ENCODE measurements at places on chromosomes 4 and X.
A peak's percentile ranks its signal among the peaks of the same experiment; 100 is the strongest.

- H3K4me3 ChIP-seq, result no peak overlapping the region
- no peaks in the 10 kb centered on the region for H3K4me1 ChIP-seq
- H3K27me3 ChIP-seq, result peaks cover 17% of the 10 kb centered on the region
Measured at GRCh38 chr4:159045321-159045720, 57.6 kb upstream of the RAPGEF2 start.

GRCh38 chr4:138003248-138003647 is 238.9 kb downstream of the SLC7A11 start:
- H3K27me3 ChIP-seq, result no peaks in the 10 kb centered on the region

GRCh38 chr4:113576947-113577678 is 184.4 kb downstream of the CAMK2D start:
- H3K4me3 ChIP-seq, result no peak overlapping the region
- DNase-seq, result no peak
- peaks cover 18% of the 10 kb centered on the region for H3K4me1 ChIP-seq
- H3K27me3 ChIP-seq, result no peaks in the 10 kb centered on the region
- H3K36me3 ChIP-seq, result peaks cover 16% of the 10 kb centered on the region

GRCh38 chr4:127656047-127656680 is 23.4 kb downstream of the INTU start:
- no peak overlapping the region for H3K27ac ChIP-seq
- no peak overlapping the region for H3K4me3 ChIP-seq
- no peak for DNase-seq

- H3K4me3 ChIP-seq, result no peak overlapping the region
- peaks cover 5% of the 10 kb centered on the region for H3K36me3 ChIP-seq
- no peaks in the 10 kb centered on the region for H3K4me1 ChIP-seq
- DNase-seq, result no peak
Measured at GRCh38 chr4:8331575-8331955, 62.0 kb downstream of the HTRA3 start.

- DNase-seq, result peak; percentile 24
- H3K4me1 ChIP-seq, result peaks cover 13% of the 10 kb centered on the region
- peak overlapping the region; percentile 78 for H3K27ac ChIP-seq
- peak overlapping the region; percentile 90 for H3K4me3 ChIP-seq
Measured at GRCh38 chrX:16711893-16712547, 449 bp downstream of the CTPS2 start.

GRCh38 chr4:178242655-178243054 is 800.4 kb upstream of the AGA start:
- H3K36me3 ChIP-seq, result no peaks in the 10 kb centered on the region
- no peaks in the 10 kb centered on the region for H3K27me3 ChIP-seq
- H3K4me1 ChIP-seq, result no peaks in the 10 kb centered on the region
- no peak overlapping the region for H3K4me3 ChIP-seq

DNA sequence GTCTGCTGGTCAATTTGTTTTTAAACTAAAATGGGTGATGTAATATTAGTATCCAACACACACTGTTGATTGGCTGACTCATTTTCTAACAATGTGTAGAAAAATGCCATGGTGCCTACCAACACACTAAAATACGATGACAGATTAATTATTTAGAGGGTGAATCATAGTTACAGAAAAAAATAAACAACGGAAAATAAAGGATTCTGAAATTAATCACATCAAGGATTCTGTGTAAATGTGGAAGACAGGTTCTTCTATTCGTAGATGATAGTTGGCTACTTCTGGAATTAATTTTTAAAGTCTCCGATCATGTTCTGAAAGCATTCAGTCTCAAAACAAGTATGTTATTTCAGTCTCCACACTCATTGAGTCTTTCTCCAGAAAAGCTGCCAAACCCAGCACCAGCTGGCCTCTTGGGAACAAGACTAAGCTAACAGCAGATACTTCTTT is 8.2 kb upstream of the IQCM start:
- no peak for DNase-seq
- H3K36me3 ChIP-seq, result no peaks in the 10 kb centered on the region
- no peak overlapping the region for H3K27ac ChIP-seq
- no peak overlapping the region for H3K4me3 ChIP-seq

DNA sequence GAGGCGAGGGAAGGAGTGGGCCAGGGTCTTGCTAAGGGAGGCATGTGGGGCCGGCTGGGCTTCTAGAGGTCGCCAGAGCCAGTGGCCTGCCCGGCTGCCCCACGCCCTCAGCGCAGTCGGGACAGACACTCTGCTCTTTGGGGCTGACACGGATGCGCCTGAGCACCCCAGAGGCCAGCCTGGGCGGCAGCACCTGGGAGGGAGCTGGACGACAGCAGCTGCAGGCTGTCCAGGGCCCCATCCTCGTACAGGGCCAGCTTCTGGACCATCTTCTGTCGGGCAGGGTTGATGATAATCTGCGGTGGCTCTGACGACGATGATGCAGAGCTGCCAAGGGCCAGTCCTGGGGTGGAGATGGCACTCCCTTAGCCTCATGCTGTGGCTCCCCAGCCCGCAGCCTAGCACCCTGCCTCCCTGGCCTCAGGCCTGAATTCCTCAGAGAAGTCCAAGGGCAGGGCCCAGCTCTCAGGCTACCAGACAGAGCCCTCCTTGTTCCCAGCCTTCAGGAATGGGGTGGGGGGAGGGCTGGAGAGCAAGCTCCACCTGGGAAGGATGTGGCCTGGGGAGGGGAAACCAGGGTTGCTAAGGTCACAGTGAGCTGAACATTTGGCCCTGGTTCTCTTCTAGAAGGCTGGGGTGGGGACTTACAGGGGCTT is 7.2 kb downstream of the IRAK1 start:
- DNase-seq, result no peak
- H3K27me3 ChIP-seq, result no peaks in the 10 kb centered on the region
- H3K4me3 ChIP-seq, result no peak overlapping the region
- H3K4me1 ChIP-seq, result peaks cover 14% of the 10 kb centered on the region
- H3K27ac ChIP-seq, result no peak overlapping the region
- peaks cover 3% of the 10 kb centered on the region for H3K36me3 ChIP-seq

- no peak for DNase-seq
- H3K27me3 ChIP-seq, result peaks cover 6% of the 10 kb centered on the region
- H3K27ac ChIP-seq, result no peak overlapping the region
- H3K4me1 ChIP-seq, result peaks cover 4% of the 10 kb centered on the region
Measured at GRCh38 chr4:153260553-153261300, 56.5 kb downstream of the TRIM2 start.

DNA sequence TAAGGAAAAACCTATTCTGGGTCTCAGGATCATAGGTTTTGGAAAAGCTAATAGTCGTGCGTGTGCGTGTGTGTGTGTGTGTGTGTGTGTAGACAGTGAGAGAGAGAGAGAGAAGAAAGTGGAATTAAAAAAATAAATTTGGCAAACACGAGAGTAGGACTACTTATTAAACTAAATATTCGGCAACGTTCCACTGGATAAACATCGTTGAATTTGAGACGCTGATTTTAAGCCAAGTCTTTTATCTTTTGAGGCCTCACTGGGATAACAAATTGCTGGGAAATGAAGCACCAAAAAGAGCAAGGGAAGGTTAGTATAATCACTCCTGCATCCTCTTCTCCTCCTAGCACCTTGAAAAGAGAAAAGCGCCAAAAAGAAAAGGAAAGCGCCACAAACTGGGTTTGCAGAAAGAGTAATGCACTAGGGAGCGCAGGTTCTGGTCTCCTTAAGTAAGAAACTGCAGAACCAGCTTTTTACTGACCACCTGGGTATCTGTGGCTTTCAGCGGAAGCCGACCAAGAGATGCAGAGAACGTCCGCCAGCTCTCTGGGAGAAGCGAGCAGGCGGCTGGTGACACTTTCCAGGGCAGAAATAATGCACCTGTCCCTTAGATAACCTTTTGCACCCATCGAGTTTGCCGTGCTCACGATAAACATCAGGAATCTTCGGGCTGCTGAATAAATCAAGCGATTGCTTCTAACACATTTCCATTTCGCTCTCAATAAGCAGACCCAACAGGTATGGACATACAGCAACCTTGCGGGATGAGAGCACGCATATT is 3.4 kb downstream of the ATOH1 start:
- no peak overlapping the region for H3K27ac ChIP-seq
- peaks cover 28% of the 10 kb centered on the region for H3K27me3 ChIP-seq
- no peak overlapping the region for H3K4me3 ChIP-seq
- H3K4me1 ChIP-seq, result peaks cover 7% of the 10 kb centered on the region

GRCh38 chr4:953574-953915 is 19.8 kb downstream of the DGKQ start:
- no peak overlapping the region for H3K4me3 ChIP-seq
- no peak for DNase-seq
- H3K36me3 ChIP-seq, result peaks cover 26% of the 10 kb centered on the region
- no peak overlapping the region for H3K27ac ChIP-seq

- no peak for DNase-seq
- no peaks in the 10 kb centered on the region for H3K4me1 ChIP-seq
- no peak overlapping the region for H3K27ac ChIP-seq
- H3K27me3 ChIP-seq, result no peaks in the 10 kb centered on the region
Measured at GRCh38 chr4:24395937-24396336, 188.4 kb downstream of the DHX15 start.

GRCh38 chr4:163697121-163697520 is 202.6 kb downstream of the TMA16 start:
- no peak overlapping the region for H3K4me3 ChIP-seq
- peaks cover 4% of the 10 kb centered on the region for H3K36me3 ChIP-seq

GRCh38 chr4:54877006-54877405 is 219.2 kb downstream of the KIT start:
- DNase-seq, result no peak
- no peaks in the 10 kb centered on the region for H3K4me1 ChIP-seq
- H3K36me3 ChIP-seq, result no peaks in the 10 kb centered on the region
- no peak overlapping the region for H3K4me3 ChIP-seq

- no peaks in the 10 kb centered on the region for H3K4me1 ChIP-seq
- no peak overlapping the region for H3K4me3 ChIP-seq
Measured at GRCh38 chr4:128320656-128321055, 33.0 kb upstream of the PGRMC2 start.

DNA sequence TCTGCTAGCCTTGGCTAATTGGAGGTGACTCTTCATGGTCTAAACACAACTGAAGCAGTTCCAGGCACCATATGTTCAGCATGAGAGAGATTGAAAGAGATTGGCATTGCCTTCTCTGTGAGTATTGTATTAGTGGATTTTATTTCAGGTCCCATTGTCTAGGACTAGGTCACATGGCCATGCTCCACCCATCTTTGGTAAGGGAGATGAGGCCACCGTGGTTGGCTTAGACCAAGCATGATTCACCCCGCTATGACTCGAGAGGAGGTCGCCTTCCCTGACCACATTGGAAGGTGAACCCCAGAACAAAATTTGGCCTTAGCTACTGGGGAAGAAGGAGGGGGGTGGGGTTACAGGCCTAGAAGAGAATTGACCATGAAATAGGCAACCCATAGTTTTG is 109.9 kb upstream of the BCOR start:
- no peaks in the 10 kb centered on the region for H3K36me3 ChIP-seq
- no peak overlapping the region for H3K4me3 ChIP-seq
- H3K27me3 ChIP-seq, result no peaks in the 10 kb centered on the region
- H3K4me1 ChIP-seq, result peaks cover 10% of the 10 kb centered on the region
- no peak overlapping the region for H3K27ac ChIP-seq
- DNase-seq, result no peak

- peaks cover 10% of the 10 kb centered on the region for H3K36me3 ChIP-seq
- peak overlapping the region; percentile 95 for H3K27ac ChIP-seq
- H3K4me3 ChIP-seq, result peak overlapping the region; percentile 99
- no peak for DNase-seq
- H3K27me3 ChIP-seq, result no peaks in the 10 kb centered on the region
Measured at GRCh38 chrX:12867685-12868084, 813 bp downstream of the TLR7 start.

DNA sequence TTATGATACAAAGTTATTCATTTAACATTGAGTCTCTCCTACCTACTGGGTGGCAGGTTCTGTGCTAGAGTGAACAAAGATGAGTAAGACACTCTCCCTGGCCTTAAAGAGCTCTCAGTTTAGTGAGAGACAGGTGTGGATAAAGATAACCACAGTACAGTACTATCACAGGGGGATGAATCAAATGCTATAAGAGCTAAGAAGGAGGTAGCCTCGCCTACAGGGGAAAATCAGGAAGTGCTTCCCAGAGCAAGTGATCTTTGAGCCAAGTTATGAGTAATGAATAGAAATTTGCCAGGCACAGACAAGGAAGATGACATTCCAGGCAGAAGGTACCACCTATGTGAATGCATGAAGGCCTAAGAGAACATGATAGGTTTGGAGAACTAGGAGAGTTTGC is 3.4 kb upstream of the IGBP1 start:
- H3K27ac ChIP-seq, result no peak overlapping the region
- no peak overlapping the region for H3K4me3 ChIP-seq
- no peaks in the 10 kb centered on the region for H3K36me3 ChIP-seq
- no peaks in the 10 kb centered on the region for H3K27me3 ChIP-seq
- no peak for DNase-seq

DNA sequence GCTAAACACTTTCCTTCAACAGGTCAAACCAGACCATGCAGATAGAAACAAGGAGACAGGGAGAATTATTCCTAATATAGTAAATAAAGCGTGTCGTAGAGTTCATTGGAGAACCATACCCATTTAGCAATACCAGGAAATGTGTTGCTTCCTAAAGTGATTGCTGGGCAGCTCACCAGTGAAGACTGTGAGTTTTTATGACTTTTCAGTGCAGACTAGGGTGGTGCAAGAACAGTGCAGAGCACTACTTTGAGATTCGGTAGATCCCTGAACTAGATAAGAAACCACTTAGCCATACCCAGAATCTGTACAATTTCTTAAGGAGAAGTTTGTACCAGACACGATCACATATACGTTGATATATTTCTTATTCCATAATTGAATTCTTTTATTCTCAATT is 87.4 kb downstream of the EMCN start:
- H3K36me3 ChIP-seq, result no peaks in the 10 kb centered on the region
- peaks cover 9% of the 10 kb centered on the region for H3K27me3 ChIP-seq
- no peak overlapping the region for H3K27ac ChIP-seq
- DNase-seq, result no peak
- no peaks in the 10 kb centered on the region for H3K4me1 ChIP-seq
- no peak overlapping the region for H3K4me3 ChIP-seq

- no peaks in the 10 kb centered on the region for H3K36me3 ChIP-seq
- no peak overlapping the region for H3K27ac ChIP-seq
- no peak for DNase-seq
- H3K4me1 ChIP-seq, result peaks cover 2% of the 10 kb centered on the region
- no peak overlapping the region for H3K4me3 ChIP-seq
- peaks cover 8% of the 10 kb centered on the region for H3K27me3 ChIP-seq
Measured at GRCh38 chr4:8314691-8315255, 45.2 kb downstream of the HTRA3 start.

DNA sequence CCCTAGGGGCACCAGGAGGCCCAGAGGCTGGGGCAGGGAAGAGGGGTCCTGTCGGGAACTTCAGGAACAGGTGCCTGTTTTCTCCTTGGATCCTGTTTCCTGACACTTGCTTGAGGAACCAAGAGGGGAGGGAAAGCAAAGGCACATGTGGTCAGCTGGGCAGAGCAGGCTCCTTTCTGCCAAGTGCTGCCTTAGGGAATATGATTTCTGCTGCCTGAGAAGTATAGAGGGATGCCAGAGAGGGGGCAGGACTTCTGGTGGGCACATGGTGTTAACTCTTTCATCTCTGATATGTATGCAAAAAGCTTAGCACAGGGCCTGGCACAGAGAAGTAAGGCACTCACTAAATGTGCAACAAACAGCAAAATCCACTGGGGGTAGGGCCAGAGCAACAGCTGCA is 51.2 kb upstream of the PJA1 start:
- DNase-seq, result no peak
- no peak overlapping the region for H3K4me3 ChIP-seq
- H3K27ac ChIP-seq, result no peak overlapping the region
- peaks cover 3% of the 10 kb centered on the region for H3K27me3 ChIP-seq

GRCh38 chr4:149158817-149159216 is 656.8 kb downstream of the IQCM start:
- no peak overlapping the region for H3K4me3 ChIP-seq
- no peak overlapping the region for H3K27ac ChIP-seq
- no peaks in the 10 kb centered on the region for H3K4me1 ChIP-seq
- no peaks in the 10 kb centered on the region for H3K27me3 ChIP-seq
- no peaks in the 10 kb centered on the region for H3K36me3 ChIP-seq
